ENCODE measurements at places on chromosomes 7 and 10.

DNA sequence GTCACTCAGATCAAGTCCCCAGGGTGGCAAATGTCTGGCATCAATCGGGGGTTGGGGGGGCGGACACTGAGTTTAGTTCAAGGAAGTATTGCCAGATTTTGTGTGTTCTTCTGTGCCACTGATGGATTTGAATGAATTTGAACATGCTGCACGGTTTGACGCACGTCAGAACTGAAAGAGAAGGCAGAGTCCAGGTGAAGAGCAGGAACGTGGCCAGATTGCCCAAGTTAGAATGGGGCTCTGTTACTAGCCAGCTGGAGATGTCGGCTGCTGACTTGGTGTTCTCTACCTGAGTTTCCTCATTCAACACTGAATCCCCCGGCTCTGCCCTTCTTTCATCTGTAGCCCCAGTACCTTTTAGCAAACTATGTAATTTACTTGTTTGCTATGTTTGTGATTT lies 180.2 kb downstream of the PRKCQ start:
- H3K36me3 ChIP-seq, result no peaks in the 10 kb centered on the region
- no peak overlapping the region for H3K4me3 ChIP-seq
- H3K4me1 ChIP-seq, result peaks cover 13% of the 10 kb centered on the region
- DNase-seq, result no peak
- H3K27ac ChIP-seq, result no peak overlapping the region

DNA sequence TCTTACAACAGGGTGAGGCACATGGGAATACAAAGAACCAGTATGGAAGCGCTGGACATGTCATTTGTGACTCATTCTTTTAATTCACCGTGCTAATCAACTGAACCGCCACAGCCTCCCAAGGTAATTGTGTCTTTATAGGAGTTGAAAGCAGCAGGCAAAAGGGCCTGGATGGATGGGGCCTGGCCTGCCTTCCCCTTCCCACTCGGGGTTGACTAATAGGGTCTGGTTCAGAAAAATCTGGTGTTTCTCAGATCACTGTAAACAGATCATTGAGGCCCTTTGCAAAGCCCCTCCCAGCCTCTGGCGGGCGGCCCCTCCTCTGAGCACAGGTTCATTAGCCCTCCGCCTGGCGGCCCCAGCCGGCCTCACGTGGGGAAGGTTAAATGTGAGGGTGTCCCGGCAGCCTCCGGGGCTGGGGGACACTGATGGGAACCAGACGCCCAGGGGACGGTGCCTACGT lies 100.8 kb downstream of the EBF3 start:
- no peak for DNase-seq
- H3K27ac ChIP-seq, result no peak overlapping the region
- no peak overlapping the region for H3K4me3 ChIP-seq
- peaks cover 5% of the 10 kb centered on the region for H3K4me1 ChIP-seq
- no peaks in the 10 kb centered on the region for H3K36me3 ChIP-seq

GRCh38 chr7:128422842-128423241 lies 13.1 kb upstream of the IMPDH1 start:
- H3K27ac ChIP-seq, result no peak overlapping the region
- H3K4me3 ChIP-seq, result no peak overlapping the region
- no peak for DNase-seq
- H3K27me3 ChIP-seq, result peaks cover 16% of the 10 kb centered on the region

- no peaks in the 10 kb centered on the region for H3K36me3 ChIP-seq
- H3K4me1 ChIP-seq, result peaks cover 15% of the 10 kb centered on the region
- H3K4me3 ChIP-seq, result no peak overlapping the region
- H3K27ac ChIP-seq, result no peak overlapping the region
- no peak for DNase-seq
Observed at GRCh38 chr10:109450702-109451101, 472.6 kb downstream of the XPNPEP1 start.

- H3K27me3 ChIP-seq, result no peaks in the 10 kb centered on the region
- peaks cover 5% of the 10 kb centered on the region for H3K36me3 ChIP-seq
- peaks cover 23% of the 10 kb centered on the region for H3K4me1 ChIP-seq
Observed at GRCh38 chr10:122157451-122157850, 113.6 kb upstream of the BTBD16 start.

GRCh38 chr10:121598263-121599249 lies at the start of gene FGFR2:
FGFR2 (minus strand) TSS chr10:121598444; CDS start chr10:121593817, 4,627 bp downstream.
- H3K4me3 ChIP-seq, result peak within 1 kb of the TSS; percentile 94
- peaks cover 14% of the 10 kb centered on the region for H3K27me3 ChIP-seq
- peaks cover 5% of the 10 kb centered on the region for H3K36me3 ChIP-seq
- peak within 1 kb of the TSS; percentile 95 for H3K27ac ChIP-seq
- peaks cover 40% of the 10 kb centered on the region for H3K4me1 ChIP-seq

GRCh38 chr7:50690541-50691011 lies 92.1 kb downstream of the GRB10 start:
- H3K4me1 ChIP-seq, result peaks cover 10% of the 10 kb centered on the region
- H3K27ac ChIP-seq, result no peak overlapping the region
- no peak overlapping the region for H3K4me3 ChIP-seq
- H3K27me3 ChIP-seq, result no peaks in the 10 kb centered on the region
- peaks cover 12% of the 10 kb centered on the region for H3K36me3 ChIP-seq
- no peak for DNase-seq

DNA sequence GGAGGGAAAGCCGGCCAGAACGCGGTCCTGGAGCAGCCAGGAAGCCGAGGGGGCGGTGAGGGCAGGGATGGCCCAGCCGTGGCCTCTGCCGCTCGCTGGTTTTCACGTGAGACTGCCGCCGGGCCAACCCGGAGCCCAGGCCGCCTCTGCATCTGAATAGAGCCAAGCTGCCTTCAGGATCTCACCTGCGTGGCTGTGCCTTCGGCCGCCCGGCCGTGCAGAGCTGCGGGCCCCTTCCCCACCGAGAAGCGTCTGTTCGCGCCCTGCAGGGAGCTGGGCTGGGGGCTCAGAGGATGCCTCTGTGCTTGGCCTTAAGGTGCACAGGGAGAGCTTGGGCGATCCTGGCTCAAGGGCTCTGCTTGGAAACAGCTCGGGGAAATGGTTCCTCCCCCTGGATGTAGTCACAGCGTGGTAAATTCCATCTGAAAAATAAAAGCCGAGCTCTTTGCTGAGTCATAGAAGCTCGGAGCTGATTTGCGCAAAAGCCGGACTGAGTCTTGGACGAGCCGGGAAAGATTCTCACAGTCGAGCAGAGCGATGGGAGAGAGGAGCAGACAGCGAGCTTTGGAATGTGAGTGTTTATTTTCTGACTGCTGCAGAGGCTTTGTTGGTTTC lies at the start of gene JAKMIP3:
JAKMIP3 (plus strand) TSS at position 456 of the 615 bp plus-strand sequence. CDS start 38,863 bp downstream, outside the sequence.
- peak within 1 kb of the TSS; percentile 63 for H3K4me3 ChIP-seq
- DNase-seq, result no peak
- H3K4me1 ChIP-seq, result peaks cover 13% of the 10 kb centered on the region
- H3K36me3 ChIP-seq, result no peaks in the 10 kb centered on the region
- peak within 1 kb of the TSS; percentile 91 for H3K27ac ChIP-seq

GRCh38 chr10:33331379-33331694 lies 3.1 kb downstream of the NRP1 start:
- no peak overlapping the region for H3K27ac ChIP-seq
- peaks cover 35% of the 10 kb centered on the region for H3K4me1 ChIP-seq
- no peaks in the 10 kb centered on the region for H3K27me3 ChIP-seq
- DNase-seq, result no peak
- peaks cover 12% of the 10 kb centered on the region for H3K36me3 ChIP-seq
- peak overlapping the region; percentile 33 for H3K4me3 ChIP-seq

DNA sequence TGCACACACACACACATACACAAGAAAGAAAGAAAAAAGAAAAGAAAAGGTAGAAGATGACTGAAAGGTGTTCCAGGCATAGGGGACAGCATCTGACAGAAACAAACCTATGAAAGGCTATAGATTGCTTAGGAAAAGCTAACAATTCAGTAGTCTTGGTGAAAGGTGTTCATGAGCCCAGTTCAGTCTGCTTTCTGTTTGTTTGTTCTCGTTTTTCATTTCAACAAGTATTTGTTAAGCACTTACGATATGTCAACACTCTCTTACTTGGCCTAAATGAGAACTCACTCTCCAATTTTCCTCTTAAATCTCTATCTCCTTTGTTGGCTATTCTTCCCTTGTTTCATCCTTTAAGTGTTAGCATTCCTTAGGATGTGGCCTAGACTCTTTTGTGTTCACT lies 133.2 kb downstream of the GRM8 start:
- H3K27ac ChIP-seq, result no peak overlapping the region
- DNase-seq, result no peak
- H3K36me3 ChIP-seq, result no peaks in the 10 kb centered on the region
